ENCODE measurements at places on chromosomes 3 and 15. TPM values are rescaled to one million over a fixed set of nuclear protein-coding genes. Genes with fewer than 3 reads are reported as not detected.

Gene GUCA1C
- not detected for polyA plus RNA-seq

Gene MKRN3
- not detected for polyA plus RNA-seq

Gene RBM5
- polyA plus RNA-seq: 21.4 TPM

Gene MUSTN1
- polyA plus RNA-seq: not detected

Gene UPK1B
- not detected for polyA plus RNA-seq

Gene VPS39
- polyA plus RNA-seq: 44.9 TPM

Gene AEN
- polyA plus RNA-seq: 17.8 TPM

Gene DISP2
- polyA plus RNA-seq: 0.03 TPM

Gene DPPA4
- polyA plus RNA-seq: 0.82 TPM

Gene GOLGA8J
- 0.17 TPM for polyA plus RNA-seq

Gene MASP1
- polyA plus RNA-seq: not detected

Gene CX3CR1
- polyA plus RNA-seq: 338 TPM

Gene FAM162A
- 65.6 TPM for polyA plus RNA-seq

Gene SCAPER
- 6.8 TPM for polyA plus RNA-seq

Gene DCUN1D1
- polyA plus RNA-seq: 27.0 TPM

Gene NLGN1
- polyA plus RNA-seq: not detected

Gene GOLGA8S
- polyA plus RNA-seq: not detected

Gene RAB6B
- polyA plus RNA-seq: 0.46 TPM

Gene GOLGA6A
- not detected for polyA plus RNA-seq

Gene PP2D1
- polyA plus RNA-seq: 0.91 TPM

Gene TICRR
- polyA plus RNA-seq: 0.10 TPM

Gene CHL1
- polyA plus RNA-seq: not detected

All from immature natural killer cell (primary cell).